Esophagus squamous epithelium (tissue), 5 donors: ENCODE measurements at places on chromosomes 2 and 18. TPM values are rescaled to one million over a fixed set of nuclear protein-coding genes. Genes with fewer than 3 reads are reported as not detected.

Gene RAB17
- total RNA-seq = 9.4 TPM

Gene REG3G
- total RNA-seq = not detected

Gene DPYSL5
- total RNA-seq = not detected

Gene FSHR
- total RNA-seq = not detected

Gene ITGA4
- total RNA-seq = 6.6 TPM

Gene WNT10A
- 19.1 TPM for total RNA-seq

Gene GPATCH11
- 5.9 TPM for total RNA-seq

Gene GCG
- not detected for total RNA-seq

Gene HRH4
- total RNA-seq = 0.38 TPM

Gene VAMP8
- 144 TPM for total RNA-seq

Gene SLC9A4
- 0.42 TPM for total RNA-seq

Gene VWC2L
- not detected for total RNA-seq

Gene CPLX4
- not detected for total RNA-seq

Gene SERPINB3
- total RNA-seq = 911 TPM

Gene SMAD4
- total RNA-seq = 32.9 TPM

Gene PLCL1
- 0.35 TPM for total RNA-seq

Gene TSPYL6
- total RNA-seq = not detected

Gene ERBB4
- total RNA-seq = 0.04 TPM

Gene RBM44
- total RNA-seq = 0.08 TPM

Gene TNFRSF11A
- total RNA-seq = 1.9 TPM

Gene KCNJ3
- not detected for total RNA-seq

Gene CCNYL1
- 14.6 TPM for total RNA-seq

Gene CDH2
- 0.38 TPM for total RNA-seq

Gene COL4A3
- total RNA-seq = 2.5 TPM

Gene PSMA8
- total RNA-seq = not detected

Gene TMEM163
- 0.09 TPM for total RNA-seq

Gene C2orf80
- not detected for total RNA-seq

Gene ANKAR
- 10.7 TPM for total RNA-seq

Gene ABCG8
- total RNA-seq = not detected

Gene ESPNL
- 0.04 TPM for total RNA-seq

Gene IMPACT
- 10.0 TPM for total RNA-seq

Gene TSGA10
- 12.1 TPM for total RNA-seq
